ENCODE measurements at places on chromosomes 16 and 17.

- no peak for DNase-seq
Observed at GRCh38 chr17:43349142-43349541, 49.7 kb upstream of the ARL4D start.

DNA sequence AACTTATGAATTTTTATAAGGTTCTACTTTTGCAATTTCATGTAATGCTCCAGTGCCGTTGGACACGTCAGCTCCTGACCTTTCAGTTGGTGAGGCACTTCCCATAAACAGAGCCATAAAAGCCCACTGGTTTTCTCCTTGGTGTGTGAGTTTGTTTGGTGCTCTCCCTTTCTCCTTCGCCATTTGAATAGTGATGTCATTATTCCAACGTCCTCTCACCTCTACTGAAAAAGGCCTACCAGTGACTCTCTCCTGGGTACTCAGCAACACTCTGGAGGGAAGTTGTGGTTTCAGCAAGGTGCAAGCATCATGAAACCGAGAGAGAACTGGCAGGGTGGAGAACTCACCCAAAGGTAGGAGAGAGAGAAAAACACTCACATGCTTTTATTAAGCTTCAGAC lies 29.6 kb upstream of the HNF1B start:
- no peak for DNase-seq

DNA sequence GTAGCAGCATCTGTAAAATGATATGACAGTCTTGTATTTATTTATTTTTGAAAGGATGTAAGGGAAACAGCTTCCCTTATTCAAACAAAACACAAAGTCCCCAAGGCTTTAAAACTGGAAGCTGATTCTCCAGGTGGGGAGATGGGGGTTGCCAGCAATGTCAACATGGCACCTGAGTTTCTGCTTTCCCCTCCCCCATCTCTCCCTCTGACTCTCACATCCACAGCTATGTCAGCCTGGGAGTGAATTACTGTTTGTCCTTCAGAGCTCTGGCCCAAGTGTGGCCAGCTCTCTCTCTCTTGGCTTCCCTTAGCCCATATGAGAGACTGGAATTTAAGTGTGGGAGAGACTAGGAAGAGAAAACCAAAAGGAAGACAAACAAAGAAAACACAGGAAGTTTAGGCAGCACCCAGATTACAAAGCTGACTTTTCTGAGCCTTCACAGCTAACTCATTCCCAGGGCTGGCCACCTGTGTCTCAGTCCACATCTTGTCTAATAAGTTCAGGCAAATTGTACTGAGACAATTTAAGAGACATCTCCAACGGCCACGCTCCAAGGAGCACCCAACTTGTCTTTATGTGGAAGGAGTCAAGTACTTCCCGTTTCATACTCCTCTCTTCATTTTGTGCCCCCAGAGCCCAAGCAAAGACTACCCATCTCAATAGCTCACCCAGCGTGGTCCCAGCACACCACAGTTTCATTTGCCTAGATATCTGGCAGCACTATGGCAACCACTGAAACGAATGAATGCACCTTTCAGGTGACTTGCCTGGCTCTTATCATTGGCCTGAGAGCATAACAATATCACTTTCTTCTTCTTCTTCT lies 69.2 kb downstream of the SOX9 start:
- DNase-seq: no peak

DNA sequence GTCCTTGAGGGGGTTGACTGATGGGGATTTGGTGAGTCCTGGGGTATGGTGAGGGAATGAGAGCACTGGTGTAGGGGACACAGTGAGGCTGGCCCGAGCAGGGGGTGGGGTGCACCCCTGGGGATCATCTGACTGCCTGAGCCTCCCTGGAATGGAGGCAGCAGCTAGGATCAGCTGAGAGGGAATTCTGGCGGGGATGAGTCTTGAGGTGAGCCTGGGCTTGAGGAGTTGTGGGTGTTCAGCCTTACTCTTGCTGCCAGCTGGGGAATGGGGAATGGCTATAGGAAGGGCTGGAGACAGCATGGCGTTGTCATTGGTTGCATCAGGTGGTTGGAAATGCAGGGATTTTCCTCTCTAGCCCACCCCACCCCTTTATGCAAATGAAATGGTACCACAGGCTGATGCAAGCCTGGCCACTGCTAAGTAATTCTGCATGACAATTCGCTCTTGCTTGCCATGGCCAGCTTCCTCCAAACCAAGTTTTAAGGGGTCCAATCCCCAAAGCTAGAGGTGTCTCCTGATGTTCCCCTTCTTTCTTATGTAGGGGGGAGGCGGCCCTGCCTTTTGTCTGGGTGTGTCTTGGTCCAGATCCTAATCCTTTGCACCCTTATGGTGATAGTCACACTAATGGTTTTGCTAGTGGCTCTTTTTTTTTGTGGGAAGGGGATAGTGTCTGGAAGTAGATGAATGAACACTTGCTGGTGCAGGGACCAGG lies 7.5 kb downstream of the NFE2L1 start:
- DNase-seq: no peak

DNA sequence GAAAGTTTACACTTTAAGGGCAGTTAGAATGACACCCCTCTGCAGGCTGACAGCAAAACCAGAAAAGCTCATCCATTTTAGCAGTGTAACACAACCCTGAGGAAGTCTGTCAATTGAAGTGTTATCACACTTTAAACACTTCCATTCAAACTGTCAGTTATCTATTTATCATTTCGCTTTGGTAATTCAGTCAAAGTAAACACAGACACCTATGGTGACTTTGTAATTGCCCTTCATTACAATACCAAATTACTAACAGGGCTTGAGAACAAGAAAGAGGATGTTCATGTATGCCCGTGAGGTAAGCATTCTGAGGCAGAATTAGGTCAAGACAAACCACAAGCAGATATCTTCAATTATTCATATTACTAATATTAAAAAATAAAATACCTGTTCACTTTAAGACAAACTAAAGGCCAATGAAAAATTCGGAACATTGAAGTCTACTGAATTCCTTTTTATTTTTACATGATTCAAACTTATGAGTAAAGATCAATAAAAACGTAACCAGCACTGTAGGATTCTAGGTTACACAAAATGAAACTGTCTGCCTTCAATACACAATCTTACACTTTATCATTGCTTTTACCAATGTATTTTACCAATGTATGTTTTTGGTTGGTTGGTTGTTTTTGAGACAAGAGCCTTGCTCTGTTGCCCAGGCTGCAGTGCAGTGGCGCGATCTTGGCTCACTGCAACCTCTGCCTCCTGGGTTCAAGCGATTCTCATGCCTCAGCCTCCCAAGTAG lies 57.1 kb downstream of the BRIP1 start:
- DNase-seq: no peak

DNA sequence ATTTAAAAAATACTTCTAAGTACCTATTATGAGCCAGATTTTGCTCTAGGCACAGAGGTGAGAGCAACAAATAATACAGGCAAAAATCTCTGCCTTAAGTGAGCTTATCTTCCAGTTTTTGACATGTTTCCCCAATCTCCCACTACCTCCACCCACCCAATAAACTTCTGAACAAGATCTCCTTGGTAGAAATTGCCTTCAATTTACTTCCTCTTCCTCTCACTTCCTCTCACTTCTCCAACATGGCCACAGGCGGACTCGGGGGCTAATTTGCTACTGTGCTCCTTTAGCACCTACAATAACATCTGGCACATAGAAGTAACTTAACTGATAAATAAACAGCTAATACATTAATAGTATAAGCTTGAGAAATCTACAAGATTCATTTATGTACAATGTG lies 82.6 kb downstream of the CACNG1 start:
- no peak for DNase-seq

- DNase-seq: no peak
Observed at GRCh38 chr17:38617074-38617860, 11.5 kb upstream of the SRCIN1 start.

GRCh38 chr17:41521574-41522261 lies 3.0 kb upstream of the KRT15 start:
- no peak for DNase-seq

DNA sequence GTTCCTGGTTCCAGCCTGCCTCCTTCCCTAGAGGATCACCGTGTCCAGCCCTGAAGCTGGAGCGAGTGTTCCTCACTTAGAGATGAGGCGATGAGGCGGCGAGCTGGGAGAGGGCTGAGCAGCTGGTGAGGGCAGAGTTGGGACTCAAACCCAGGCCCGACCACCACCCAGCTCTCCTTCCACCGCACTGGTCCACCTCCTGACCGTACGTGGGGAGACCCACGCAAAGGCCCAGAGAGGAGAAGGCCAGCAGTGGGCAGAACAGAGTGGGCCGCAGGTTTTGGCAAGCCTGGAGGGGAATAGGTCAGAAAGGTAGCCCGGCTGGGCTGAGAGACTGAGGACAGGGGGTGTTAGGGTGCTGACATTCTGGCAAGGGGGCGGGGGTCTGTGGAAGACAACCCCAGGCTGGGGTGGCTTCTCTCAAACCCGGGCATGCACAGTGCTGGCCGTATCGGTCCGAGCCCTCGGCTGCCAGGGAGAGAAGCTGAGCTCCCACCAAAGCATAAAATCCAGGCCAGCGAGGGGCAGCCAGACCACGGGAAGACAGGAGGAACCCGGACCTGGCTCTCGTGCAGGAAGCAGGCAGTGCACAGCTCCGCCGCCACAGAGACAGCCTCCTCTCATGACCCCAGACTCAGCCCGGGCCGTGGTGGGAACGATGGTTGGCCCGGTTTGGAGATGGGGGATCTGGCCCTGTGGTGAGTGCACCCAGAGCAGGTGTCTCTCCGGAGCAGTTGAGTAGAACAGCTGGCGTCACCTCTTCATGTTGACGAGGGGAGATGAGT lies 24.9 kb downstream of the MLYCD start:
- DNase-seq: no peak

GRCh38 chr16:66354034-66354909 lies 12.2 kb upstream of the CDH5 start:
- no peak for DNase-seq

- DNase-seq: no peak
Observed at GRCh38 chr17:70205401-70205800, 36.1 kb downstream of the KCNJ2 start.

DNA sequence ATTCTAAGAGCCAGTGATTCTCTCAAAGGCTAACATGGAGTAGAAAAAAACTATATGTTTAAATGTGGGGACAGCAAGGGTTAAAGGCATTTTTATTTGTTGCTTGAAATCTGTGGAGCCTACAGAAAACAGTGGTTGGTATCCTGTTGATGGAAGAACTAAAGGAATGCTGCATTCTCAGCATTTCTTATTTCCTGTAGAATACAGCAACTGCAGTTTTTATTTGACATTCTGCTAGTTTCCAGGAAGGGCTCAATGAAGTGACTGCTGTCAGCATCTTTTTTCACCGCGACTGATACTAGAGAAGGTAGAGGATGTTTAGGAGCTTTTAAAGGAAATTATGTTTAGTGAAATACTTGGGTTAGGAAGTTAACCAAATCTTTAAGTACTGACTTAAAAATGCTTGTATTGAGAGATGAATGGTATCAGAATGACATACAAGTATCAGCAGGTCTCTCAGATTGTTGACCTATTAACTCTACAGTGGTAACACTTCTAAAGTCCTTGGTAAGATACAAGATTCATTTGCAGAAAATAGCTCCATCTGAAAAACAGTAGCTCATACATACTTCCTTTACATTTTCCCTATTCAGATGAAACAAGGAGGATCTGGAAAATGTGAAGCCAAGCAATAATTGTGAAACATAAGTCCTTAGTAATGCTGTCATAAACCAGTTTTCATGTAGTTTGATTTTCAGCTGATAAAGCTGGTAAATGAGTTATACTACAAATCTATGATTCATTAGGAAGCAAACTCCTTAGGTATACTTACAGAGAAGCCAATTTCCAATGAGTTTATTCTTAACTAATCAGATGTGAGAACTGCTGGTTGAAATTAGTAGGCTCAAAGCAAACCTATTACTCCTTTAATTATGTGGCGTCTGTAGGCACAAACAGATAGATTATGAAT lies 15.2 kb downstream of the CLTC start:
- no peak for DNase-seq

DNA sequence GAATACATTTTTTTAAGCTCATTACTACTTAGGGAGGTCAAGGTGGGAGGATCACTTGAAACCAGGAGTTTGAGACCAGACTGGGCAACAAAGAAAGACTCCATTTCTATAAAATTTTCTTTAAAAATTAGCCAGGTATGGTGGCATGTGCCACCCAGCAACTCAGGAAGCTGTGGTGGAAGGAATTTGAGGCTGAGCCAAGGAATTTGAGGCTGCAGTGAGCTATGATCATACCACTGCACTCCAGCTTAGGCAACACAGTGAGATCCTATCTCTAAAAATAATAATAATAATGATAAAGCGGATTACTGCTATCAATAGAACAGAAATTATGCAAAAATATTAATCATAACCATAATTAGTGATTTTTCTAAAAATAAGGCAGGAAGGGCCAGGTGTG lies 170.3 kb downstream of the COPRS start:
- DNase-seq: no peak

- no peak for DNase-seq
Observed at GRCh38 chr16:56912746-56913708, 18.9 kb upstream of the HERPUD1 start.

DNA sequence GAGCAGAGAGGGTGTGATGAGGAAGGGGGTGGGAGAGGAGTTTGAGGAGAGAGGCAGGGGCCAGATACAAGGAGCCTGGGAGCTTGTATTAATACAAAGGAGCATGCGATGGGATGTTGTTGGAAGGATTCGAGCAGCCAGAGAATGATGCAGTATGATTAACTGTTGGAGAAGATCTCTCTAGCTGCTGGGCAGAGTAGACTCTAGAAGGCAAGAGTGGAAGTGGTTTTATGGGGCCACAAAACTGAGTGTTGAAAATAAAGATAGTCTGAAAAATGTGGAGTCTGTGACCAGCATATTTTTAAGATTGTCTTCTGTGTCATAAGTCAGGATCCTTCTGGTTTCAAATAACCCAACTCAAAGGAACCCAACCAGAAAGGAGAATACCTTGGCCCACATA lies 98.3 kb downstream of the MSI2 start:
- no peak for DNase-seq

- no peak for DNase-seq
Observed at GRCh38 chr17:20063665-20064648, 54.8 kb downstream of the SPECC1 start.

- no peak for DNase-seq
Observed at GRCh38 chr17:44807093-44807816, 22.8 kb downstream of the GJC1 start.

DNA sequence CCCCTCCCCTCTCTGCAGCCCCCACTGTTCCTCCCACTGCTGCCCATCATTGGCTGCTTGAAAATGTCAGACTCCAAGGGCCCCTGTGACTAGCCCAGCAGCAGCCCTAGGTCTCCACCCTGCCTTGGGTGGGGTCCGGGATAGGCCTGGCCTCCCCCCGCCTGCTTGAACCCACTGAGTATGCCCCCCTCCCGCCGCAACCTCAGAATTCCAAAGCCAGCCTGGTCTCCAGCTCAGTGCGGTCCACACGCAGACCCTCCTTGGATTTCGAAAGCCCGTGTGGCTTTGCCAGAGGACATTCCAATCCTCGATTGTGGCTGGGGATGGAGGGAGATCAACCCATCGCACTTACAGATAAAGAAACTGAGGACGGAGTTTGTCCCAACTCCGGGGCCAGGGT lies 6.4 kb downstream of the DPEP1 start:
- DNase-seq: no peak
